AG09319 (cell line): ENCODE measurements at places on chromosomes 7 and 10.

- no peak for DNase-seq
Observed at GRCh38 chr10:88115407-88115806, 252.0 kb downstream of the PTEN start.

- DNase-seq: peak; percentile 37
Observed at GRCh38 chr7:137903382-137904169, 56.8 kb upstream of the DGKI start.

- no peak for DNase-seq
Observed at GRCh38 chr10:95225136-95225535, 31.1 kb downstream of the ACSM6 start.

- no peak for DNase-seq
Observed at GRCh38 chr7:39005036-39005435, 27.3 kb downstream of the POU6F2 start.

- no peak for DNase-seq
Observed at GRCh38 chr7:24959735-24960485, 20.1 kb downstream of the OSBPL3 start.

- no peak for DNase-seq
Observed at GRCh38 chr7:41203542-41203941, 499.3 kb downstream of the INHBA start.

DNA sequence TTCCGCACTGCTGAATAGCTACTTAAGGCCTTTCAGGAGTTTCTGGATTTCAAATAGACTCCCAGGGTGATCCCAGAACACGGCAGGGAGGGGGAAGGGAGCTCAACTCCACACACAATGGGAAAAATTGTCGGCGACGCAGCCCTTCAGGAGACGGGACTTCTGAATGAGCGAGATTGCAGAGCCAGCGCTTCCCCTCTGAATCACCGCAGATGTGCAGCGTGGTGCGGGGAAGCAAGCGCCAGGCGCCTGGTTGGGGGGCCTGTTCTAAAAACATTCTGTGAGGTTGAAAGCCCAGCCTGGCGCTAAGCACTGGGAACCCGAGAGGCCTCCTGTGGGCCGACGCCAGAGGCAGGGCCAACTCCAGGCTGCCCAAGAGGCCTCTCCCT is 163.3 kb downstream of the MAD1L1 start:
- no peak for DNase-seq

DNA sequence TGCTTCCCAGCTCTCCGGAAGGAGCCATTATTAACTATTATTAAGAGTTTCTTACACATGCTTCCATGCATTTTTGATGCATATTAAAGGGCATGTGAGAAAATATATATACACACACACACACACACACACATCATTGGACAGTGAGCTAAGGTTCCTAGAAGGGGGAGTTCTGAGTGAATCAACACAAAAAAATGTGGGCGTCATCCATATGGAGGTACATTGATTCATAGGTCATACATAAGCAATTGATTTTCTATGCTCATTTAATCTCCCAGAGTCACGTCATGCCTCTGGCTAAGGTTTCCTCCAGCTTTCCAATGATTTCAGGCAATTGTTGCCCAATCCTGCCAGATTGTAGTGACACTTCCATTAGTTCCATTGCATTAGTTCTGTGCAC is 269.4 kb downstream of the DNAJB9 start:
- no peak for DNase-seq

- DNase-seq: no peak
Observed at GRCh38 chr7:26101361-26102151, 50.4 kb upstream of the NFE2L3 start.

- DNase-seq: no peak
Observed at GRCh38 chr7:126450269-126450671, 802.5 kb downstream of the GRM8 start.

DNA sequence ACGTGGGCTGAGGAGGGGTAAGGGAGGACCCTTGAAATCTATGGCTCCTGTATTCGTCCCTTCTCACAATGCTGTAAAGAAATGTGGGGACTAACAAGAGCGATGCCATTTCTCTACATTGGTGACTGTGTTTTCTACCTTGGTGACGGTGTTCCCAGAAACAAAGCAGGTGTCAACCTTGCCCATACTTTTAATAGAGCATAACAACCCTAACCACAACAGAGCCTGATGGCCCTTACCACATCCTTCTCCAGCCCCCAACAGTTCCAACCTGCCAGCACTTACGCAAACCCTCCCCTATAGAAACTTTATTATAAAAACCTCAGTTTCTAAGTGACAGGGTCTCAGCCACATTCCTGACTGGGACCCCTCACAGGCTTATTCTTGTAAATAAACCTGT is 28.2 kb upstream of the ADCYAP1R1 start:
- DNase-seq: no peak

DNA sequence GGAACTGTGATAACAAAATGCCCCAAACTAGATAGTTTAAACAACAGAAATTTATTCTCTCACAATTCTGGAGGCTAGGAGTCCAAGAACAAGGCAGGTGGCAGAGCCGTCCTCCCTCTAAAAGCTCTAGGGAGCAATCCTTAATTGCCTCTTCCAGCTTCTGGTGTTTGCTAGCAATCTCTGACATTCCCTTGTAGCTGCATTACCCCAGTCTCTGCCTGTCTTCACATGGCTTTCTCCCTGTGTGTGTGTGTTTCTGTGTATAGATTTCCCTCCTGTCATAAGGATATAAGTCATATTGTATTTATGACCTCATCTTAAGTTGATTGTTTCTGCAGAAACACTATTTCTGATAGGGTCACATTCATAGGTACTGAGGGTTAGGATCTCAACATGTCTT is 177.5 kb downstream of the WNT2 start:
- DNase-seq: no peak

DNA sequence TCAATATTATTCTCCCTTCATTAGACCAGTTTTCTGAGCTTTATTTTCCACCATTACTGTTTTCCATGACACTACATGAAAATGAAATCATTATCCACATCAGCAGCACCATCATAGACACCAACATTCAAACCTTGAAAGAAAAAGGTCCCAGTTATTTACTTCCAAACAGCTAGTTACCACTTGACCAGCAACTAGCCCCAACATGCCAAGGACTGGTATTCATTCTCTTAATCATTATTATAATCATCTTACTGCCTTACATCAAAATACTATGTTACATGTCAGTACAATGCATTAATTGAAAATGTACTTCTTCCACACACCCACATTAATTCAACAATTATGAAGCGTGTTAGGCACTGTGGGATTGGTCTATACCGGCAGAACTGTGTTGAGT is 199.4 kb downstream of the TSPAN12 start:
- no peak for DNase-seq

DNA sequence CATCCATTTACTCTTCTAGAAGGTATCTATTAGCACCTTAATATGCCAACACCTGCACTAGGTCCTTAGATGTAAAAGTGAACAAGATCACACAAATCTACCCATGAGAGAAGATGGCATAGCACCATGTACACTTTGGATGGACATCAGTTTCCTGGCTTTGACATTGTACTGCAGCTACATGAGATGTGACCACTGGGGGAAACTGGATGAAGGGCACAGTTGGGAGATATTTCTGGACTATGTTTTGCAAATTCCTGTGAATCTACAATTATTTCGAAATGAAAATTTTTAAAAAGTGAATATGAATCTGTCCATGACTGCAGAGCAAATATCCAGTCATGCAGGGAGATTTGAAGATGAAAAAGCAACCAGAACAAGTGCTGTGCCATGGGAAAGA is 124.5 kb downstream of the PRKCQ start:
- DNase-seq: no peak

DNA sequence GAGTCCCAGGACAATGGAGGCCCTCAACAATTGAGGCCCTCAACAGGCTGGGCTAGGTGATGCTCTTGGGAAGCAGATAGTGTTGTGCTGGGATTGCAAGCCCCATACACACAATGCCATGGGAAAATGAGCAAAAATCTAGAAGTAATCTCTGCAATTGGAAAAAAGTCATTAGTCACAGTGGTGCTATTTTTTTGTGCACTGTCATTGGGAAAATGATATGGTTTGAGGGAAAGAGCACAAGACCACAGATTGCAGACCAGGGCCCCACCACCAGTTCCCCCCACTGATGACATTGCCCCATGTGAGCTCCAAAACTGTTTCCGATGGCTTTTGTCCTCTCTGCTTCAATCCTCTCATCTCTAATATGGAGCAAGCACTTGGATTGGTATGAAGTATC is 1.9 kb downstream of the KCTD7 start:
- no peak for DNase-seq
